ENCODE measurements at places on chromosomes 5 and 9.

- DNase-seq = no peak
Measured at GRCh38 chr5:143796125-143796524, 15.8 kb upstream of the HMHB1 start.

DNA sequence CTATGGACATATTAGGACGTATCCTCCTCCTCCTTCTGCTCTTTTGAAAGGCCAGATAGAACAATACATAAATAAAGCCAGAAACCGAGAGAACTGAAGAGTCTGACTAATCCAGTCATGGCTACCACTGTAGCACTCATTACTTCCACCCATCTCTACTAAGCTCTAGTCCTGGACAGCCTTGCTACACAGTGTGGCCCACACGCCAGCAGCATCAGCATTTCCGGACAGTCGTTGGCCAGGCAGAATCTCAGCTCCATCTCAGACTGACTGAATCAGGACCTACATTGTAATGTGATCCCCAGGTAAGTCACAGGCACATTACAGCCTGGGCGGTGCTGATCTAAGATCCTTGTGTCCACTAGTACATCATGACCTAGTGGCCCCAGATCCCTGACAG, 182.9 kb downstream of the DRD1 start:
- DNase-seq = no peak

- DNase-seq = no peak
Measured at GRCh38 chr9:89535461-89535860, 37.5 kb upstream of the SEMA4D start.

GRCh38 chr5:57243286-57244137, 69.7 kb downstream of the GPBP1 start:
- DNase-seq = no peak

GRCh38 chr5:10421896-10422691, 19.6 kb upstream of the ROPN1L start:
- peak; percentile 78 for DNase-seq

GRCh38 chr9:120161776-120162175, 418.2 kb downstream of the CDK5RAP2 start:
- DNase-seq = no peak

- DNase-seq = no peak
Measured at GRCh38 chr5:38463634-38464521, 92.6 kb downstream of the LIFR start.

DNA sequence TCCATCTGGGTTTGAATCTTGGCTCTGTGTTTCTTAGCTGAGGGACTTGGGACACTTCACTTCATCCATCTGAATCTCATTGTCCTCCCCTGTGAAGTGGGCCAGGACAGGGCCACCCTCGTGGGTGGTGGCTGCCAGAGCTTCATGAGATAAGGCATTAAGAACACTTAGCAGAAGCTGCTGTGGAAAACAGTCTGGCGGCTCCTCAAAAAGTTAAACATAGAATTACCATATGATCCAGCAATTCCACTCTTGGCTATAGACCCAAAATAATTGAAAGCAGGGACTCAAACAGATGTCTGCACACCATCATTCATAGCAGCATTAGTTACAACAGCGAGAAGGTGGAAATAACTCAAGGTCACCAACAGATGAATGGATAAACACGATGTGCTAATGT, 42.4 kb upstream of the GGTA1 start:
- DNase-seq = no peak

DNA sequence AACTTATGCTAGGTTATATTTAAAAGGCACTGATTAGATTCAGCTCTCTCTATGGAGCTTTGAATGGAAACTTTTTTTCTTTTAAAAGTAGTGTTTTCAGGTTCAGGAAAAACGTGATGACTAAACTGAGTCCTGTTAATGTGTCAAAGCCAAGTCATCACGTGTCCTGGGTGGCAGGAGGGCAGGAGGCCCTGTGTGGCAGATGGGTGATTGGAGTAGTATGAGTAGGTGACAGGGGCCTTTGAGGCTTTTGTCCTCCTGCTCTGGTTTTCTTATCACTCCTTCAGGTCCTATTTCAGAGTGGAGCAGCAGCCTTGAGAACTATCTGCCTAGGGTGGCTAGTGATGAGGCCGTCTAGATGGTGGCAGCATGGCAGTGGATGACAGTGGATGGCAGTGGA, 17.7 kb upstream of the CARTPT start:
- DNase-seq = no peak

GRCh38 chr5:124410539-124411488, 335.6 kb downstream of the ZNF608 start:
- DNase-seq = no peak

DNA sequence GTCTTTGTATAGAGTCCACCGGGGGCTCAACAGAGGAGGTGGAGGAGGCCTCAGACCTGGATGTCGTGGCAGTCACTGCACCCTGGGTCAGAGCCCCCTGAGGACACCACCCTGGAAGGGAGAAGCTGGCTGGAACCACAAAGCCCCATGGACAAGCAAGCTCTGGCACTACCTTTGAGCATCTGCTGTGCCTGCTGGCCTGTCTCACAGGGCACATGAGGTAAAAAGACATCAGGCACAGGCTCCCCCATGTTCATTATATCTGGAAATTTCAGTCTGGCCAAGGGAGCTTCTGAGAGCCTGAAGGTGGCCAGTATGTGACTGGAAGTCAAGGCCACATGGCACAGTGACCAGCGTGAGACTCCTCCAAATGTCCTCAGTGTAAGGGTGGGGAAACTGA, 22.9 kb downstream of the KCNMB1 start:
- no peak for DNase-seq

DNA sequence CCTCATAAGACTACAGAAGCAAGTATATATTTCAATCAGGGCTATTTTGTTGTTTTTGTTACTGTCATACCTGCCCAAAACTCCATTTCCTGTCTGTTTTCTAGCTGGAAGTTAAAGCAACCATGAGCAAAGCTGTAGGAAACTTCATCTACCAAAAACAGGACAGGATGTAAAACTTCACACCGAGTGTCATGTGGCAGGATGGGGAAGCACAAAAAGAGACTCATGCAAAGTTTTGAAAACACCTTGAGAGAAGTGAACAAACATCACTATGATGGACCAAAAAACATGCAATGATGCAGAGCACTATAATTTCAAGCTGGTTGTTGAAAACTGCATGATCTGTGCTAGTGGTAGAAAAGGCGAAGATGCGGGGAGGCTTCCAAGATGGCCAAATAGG, 6.3 kb upstream of the GZMA start:
- no peak for DNase-seq

DNA sequence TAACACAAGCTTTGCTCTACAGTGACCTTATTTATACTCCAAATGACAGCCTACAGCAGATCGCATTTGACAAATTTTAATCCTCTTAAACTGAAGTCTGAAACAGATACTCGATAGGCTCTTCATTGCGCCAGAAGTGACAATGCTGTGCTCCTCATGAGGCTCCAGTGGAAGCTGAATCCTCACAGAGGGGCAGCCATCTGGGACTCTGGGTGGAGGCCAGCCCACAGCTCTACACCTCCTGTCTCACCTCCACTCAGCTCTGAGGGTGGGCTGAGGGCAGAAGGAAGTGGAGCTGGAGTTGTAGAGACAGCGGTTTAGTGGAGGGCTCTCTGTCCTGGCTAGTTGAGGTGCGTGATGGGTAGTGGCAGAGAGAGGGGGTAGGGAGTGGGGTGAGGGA, 283.3 kb upstream of the ANKRD55 start:
- no peak for DNase-seq

DNA sequence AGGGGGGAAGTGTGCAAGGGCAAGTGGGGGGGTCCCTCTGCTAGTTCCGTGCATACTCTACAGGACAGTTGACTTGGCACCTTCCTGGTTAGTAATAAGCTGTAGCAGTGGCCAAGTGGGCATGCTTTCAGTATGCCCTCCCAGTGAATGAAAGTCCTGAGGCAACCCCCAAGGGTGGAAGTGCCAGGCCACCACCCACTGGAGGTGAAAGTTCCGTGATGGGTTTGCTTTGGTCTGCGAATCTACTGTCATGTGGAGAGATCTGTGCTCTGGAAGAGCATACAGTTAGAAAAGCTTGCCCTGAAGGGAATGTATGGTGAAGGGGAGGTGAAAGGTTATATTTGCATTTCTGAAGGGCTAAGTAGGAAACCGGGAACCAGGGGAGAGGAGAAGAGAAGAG, 10.3 kb downstream of the FXN start:
- no peak for DNase-seq

GRCh38 chr5:16664368-16664767, 47.6 kb upstream of the RETREG1 start:
- no peak for DNase-seq

GRCh38 chr5:179348843-179349242, 3.6 kb upstream of the ADAMTS2 start:
- no peak for DNase-seq

GRCh38 chr5:43039471-43040286, 440 bp downstream of the ANXA2R start:
- peak; percentile 67 for DNase-seq

GRCh38 chr9:108963459-108964143, 29.4 kb downstream of the ABITRAM start:
- no peak for DNase-seq

DNA sequence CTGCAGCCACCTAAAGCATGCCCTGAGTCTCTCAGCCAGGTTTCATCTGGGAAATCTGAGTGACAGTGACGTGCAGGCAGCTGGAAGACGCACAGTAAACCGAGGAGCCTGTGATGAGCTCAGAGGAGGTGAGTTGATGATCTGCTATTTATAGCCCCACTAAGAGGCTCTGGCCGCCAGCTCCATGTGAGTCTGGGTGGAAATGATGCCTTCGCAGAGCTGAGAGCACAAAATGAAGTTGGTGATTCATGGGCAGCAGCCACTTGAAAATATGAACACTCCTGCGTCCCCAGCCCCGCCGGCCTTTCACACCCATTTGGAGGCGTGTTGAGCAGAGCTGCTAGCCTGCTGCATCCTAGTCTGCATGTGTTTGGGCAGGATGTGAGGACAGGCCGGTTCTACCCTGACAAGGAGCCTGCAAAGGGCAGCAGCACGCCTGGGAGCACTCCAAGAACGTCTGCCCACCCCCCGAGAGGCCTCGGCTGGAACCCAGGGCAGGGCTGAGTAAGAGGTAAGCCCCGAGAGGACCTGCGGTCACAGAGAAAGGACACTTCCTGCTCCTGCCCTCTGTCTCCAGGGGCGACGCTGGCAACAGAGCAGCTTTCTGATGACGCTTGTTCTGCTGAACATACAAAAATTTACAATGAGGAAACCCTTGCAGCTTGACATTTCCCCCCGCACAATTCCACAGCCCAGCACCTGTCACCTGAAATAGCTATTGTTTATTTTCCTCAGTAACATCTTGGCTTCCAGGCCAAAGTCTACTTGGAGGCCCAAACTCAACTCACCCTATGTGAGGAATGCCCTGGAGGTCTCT, 25.1 kb upstream of the CDKN2AIPNL start:
- DNase-seq = no peak

DNA sequence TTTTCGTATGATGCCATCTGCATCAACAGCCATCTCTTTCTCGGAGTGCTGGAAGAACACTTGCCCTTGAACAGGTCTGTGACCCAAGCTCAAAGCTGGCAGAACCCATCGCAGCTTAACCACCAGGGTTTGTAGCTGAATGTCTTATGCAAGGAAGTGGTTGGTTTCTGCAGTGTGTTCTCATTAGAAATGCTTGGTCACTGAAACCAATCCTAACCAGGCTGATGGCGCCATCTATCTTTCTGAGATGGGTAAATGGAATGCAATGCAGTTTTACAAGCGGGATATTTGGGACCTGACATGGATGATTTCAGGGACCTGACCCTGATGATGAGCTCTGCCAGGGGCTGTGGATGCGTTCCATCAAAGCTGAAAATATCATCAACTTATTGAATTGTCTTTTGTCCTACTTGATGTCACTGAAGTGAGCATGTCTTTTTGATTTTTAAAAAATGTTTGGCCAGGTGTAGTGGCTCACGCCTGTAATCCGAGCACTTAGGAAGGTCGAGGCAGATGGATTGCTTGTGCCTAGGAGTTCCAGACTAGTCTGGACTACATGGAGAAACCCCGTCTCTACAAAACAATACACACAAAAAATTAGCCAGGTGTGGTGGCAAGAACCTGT, 28.7 kb downstream of the DMRT3 start:
- peak; percentile 91 for DNase-seq

DNA sequence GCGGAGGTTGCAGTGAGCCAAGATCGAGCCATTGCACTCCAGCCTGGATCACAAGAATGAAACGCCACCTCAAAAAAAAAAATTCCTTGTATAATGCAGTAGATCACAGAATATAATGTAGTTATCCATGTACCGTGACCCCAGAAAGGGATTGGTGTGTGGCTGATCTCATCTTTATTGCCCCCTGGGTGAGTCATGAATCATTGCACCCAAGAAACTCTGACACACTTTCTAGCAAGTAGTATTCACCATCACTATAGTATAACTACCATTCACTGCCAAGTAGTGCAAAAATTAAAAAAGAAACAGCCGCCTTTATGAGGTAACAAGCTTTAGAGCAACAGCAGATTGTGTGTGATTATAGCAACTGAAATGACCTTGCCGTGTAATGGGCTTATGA, 23.7 kb upstream of the ANKH start:
- no peak for DNase-seq

- DNase-seq = no peak
Measured at GRCh38 chr9:6631207-6631512, 14.4 kb downstream of the GLDC start.

- DNase-seq = no peak
Measured at GRCh38 chr5:52994266-52994665, 5.1 kb downstream of the ITGA2 start.

DNA sequence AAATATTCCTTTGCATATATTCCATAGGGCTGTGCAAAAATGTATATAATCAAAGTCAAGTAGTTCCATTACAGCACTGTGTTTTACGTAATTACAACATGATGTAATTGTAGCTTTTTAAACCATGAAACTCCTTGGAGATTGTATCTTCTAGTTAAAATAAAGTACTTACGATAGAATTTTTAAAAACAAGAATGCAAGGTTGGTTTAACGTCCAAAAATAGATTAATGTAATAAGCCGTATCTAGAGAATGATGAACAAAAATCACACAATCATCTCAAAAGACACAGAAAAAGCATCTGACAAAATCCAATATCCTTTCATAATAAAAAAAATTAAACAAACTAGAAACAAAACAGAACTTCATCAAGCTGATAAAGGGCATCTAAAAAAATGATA, 86.2 kb downstream of the DENND1A start:
- no peak for DNase-seq

- DNase-seq = no peak
Measured at GRCh38 chr5:88967633-88968585, 84.9 kb upstream of the MEF2C start.

GRCh38 chr9:114369216-114370130, 18.3 kb downstream of the AKNA start:
- DNase-seq = no peak

DNA sequence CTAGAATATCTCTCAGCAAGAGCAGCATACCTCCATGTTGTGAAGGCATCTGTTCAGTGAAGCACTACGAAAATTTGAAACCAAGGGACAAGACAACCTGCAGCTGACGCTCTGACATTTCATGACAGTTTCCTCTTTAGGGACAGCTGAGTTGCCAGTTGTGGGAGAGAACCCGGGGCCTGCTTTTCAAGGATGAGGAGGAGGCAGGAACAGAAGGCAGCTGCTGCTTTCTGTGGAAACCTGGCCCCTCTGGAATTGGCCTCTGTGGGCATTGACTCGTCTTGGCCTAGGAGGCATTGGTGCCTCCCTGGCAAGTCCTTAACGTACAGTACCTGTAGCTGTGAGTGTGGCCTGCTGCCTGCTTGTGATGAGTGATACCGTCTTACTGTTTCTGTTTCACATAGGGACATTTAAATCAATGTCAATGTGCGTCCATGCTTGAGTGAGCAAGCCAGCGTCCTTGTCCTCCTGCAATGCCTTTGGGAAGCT, 21.6 kb downstream of the SLC46A2 start:
- DNase-seq = no peak

- no peak for DNase-seq
Measured at GRCh38 chr5:41507501-41507900, 2.9 kb downstream of the PLCXD3 start.
